ENCODE measurements at places on chromosomes 13 and 19.

DNA sequence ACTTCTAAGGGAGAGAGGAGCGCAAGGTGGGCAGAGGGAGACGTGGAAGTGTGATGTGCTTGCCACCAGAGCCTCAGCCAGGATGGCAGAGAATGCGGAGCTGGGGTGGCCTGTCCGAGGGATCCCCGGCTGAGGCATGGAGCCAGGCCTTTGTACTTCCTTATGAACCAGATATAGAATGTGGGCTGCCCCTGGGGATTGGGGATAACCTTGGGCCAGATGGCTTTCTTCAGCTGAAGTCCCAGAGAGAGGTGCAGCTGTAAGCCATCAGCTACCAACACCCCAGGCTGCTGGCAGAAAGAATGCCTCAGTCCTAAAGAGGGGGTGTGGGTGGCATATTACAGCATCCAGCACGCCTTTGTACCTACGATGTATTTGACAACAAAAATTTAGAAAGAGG lies 25.5 kb upstream of the FBXO17 start:
- no peak for DNase-seq

GRCh38 chr19:6503407-6504201 lies 1.5 kb upstream of the TUBB4A start:
- DNase-seq, result no peak

DNA sequence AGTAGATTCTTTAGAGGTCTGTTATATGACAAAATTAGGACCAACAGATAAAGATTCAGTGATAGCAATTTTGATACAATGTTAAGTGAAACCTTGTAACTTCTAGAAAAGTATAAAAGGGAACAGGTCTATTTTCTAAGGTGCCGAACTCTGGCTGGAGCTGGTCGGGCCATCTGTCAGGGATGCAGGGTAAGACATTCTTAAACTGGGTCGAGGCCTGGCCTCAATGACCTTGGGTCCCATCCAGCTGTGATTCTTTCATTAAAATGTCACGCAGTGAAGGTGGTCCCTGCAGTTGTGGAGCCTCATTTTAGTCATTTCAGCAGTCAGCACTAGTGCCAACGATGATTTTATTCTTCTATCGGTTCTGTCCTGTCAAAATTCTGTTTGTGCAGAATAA lies 271.9 kb upstream of the SPRY2 start:
- DNase-seq, result no peak

DNA sequence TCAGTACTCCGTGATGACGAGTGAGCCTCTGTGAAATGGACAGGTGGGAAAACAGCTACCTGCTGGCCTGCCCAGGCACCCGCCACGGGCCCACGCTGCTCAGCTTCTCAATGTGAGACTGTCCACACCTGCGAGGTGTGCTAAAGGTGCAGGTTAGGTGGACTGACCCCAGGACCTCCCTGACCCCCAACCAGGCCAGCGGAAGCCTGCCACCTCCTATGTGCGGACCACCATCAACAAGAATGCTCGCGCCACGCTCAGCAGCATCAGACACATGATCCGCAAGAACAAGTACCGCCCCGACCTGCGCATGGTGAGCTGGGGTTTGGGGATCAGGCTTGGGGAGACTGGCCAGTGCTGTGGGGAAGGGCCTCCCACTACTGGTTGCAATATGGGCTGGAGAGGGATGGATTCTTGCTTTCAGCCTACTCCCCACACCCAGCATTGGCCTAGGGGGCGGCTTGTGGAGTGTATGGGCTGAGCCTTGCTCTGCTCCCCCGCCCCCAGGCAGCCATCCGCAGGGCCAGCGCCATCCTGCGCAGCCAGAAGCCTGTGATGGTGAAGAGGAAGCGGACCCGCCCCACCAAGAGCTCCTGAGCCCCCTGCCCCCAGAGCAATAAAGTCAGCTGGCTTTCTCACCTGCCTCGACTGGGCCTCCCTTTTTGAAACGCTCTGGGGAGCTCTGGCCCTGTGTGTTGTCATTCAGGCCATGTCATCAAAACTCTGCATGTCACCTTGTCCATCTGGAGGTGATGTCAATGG lies 2.2 kb downstream of the RPL28 start:
- DNase-seq, result no peak

GRCh38 chr19:10820173-10820572 lies 15.8 kb downstream of the TMED1 start:
- no peak for DNase-seq

GRCh38 chr19:39814595-39814994 lies 19.4 kb downstream of the DYRK1B start:
- no peak for DNase-seq

- DNase-seq, result no peak
Measured at GRCh38 chr13:84961023-84961422, 838.2 kb downstream of the SLITRK6 start.

DNA sequence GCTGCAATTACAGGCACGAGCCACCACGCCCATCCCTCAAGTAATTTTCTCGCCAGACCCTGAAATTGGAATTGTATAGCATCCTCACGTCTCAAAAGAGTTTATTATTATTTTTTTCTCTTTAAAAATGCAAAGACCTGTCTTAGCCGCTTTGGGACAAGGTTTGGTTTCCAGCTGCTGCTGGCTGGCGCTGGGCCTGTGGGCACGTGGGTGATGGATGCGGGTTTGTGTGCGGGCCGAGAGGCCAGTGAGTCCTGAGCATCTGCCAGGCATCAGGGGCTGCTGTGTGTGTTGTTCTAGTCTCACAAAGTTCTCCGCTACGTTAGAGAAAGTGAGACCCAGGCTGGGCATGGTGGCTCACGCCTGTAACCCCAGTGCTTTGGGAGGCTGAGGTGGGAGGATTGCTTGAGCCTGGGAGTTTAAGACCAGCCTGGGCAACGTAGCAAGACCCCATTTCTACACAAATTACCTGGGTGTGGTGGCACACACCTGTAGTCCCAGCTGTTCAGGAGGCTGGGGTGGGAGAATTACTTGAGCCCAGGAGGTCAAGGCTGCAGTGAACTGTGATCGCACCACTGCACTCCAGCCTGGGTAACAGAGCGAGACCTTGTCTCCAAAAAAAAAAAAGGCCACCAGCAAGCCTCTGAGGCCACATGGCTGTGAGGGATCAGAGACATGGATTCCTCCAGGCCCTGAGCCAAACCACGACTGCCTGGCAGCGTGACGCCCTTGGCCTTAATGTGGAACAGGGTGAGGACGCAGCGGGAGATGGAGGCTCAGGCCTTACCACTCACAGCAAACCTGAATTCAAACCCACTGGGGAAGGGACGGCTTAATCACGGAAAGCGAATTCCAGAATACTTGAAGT lies 4.7 kb upstream of the TMPRSS9 start:
- DNase-seq, result no peak

DNA sequence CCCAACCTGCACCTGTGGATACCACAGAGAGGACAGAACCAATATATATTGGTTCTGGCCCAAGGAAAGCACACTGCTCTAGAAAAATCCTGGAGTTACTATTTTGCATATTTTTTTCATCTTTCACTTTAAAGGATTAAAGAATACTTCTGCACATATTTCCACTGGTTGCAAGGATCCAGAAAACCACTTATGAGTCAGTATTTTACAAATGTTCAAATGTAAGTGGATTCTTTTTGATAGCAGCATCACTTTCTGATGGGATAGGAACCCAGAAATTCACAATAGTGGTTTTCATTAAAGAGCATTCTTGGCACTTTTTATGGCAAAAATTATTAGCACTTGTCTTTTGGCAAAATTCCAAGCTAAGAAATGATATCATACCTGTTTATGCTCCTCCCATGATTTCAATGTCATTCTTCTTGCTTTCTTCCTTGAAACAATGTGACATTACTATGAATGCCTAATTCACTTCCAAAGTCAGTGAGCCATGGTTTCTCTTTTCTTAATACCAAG lies 38.2 kb downstream of the MZT1 start:
- DNase-seq, result no peak

DNA sequence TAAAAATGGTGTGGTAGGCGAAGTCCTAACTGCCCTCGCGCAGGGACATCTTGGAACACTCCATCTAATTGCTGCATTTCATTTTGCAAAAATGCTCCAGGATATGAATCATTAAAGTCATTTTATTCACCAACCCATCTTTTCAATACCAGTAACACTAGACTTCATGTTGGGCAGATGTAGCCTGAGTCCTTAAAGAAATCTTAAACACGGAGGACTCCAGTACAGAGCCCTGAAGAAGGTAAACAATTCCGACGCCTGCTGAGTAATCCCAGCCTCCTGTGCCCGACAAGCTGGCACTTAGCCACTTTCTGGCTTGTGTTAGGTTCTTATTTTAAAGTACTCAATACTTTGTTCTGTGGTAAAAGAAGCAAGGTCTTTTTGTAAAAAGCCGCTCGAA lies 58.0 kb upstream of the IRS2 start:
- no peak for DNase-seq

DNA sequence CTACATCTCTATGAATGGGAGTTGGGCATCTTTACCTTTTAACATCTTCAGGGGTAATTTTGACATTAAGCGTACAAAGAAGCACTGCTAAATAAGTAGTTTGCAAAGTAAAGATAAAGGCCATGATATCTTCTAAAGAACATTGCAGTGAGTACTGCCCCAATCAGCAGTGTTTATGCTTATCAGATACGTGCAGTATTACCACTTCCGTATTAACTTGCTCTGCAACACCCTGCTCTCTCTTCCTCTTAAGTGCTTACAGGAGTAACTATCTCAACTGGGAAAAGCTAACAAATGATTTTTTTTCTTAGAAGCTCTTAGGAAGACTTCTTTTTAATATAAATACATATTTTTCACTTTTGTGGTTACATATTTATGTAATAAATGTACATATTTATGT lies 793.7 kb upstream of the SLC10A2 start:
- DNase-seq, result no peak

GRCh38 chr19:57611113-57611512 lies 2.9 kb upstream of the ZNF134 start:
- DNase-seq, result no peak

DNA sequence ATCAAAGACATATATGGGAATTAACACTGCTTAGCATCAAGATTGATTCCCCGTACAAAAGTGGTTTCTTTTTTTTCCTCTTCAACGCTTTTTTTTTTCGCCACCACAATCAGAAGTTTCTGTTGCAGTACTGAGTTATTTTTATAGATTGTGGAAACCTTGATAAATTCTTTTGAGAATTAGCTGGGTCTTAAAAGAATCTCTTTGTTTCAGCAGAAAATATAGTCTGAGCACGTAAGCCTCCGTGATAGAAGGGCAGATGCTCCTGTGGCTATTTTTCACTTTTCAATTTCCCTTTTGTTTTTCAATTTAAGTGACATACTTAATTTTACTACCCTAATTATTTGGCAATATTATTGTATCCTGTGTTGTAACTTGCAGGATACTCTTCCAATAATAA lies 531.8 kb downstream of the DCT start:
- DNase-seq, result no peak
